ENCODE measurements at places on chromosomes 1 and 21.

DNA sequence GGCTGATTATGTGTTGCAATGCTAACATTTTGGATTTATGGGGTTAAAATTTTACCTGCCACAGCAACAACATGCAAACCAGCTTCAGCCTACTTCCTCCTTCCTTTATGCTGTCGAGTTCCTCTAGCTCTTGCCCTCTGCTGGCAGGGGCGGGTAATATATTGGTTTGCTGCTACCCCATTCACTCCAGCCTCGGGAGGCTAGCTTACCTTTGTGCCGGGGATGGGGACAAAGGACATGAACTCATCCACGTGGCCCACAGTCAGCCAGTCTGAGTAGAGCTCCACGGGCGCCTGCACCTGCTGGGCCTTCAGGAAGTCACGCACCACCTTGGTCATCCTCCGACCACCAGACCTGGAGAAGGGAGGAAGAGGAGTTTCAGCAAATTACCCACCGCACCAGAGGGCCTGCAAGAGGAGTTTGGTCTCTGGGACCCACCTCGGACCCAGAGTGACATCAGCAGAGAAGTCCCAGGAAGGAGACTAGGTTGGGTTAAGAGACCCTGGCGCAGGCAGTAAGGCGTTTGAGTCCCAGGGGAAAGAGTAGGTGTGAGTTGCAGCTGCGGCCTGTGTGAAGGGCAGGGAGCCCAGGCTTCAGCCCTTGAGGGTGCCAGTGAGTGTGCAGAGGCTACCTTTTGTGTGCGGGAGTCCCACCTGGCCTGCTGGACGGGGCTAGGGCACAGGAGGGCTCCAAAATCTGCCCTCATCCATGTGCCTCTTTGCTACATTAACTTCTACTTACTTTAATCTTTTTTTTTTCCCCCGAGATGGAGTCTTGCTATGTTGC lies 21.8 kb upstream of the SDHB start:
- no peak for DNase-seq

GRCh38 chr1:97139512-97139911 lies 417.9 kb downstream of the PTBP2 start:
- DNase-seq = no peak

DNA sequence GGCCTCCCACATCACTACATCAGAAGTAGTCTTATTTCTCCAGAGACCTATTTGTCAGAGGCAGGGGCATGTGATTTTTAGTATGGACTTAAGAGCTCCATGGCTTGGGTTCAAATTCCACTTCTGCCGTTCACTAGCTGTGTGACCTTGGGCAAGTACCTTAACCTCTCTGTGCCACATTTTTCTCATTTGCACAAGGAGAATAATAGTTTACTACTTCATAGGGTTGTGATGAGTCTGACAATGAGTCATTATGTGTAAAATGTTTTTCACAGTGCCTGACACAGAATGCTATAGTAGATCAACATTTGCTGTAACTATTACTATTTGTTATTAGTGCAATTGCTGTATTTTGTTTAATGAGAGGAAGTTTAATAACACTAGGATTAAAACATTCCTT lies 200.6 kb downstream of the PRDM2 start:
- DNase-seq = no peak

GRCh38 chr1:109818271-109818987 lies 54.7 kb upstream of the EPS8L3 start:
- DNase-seq = no peak

- no peak for DNase-seq
Measured at GRCh38 chr1:195740862-195741261, 867.4 kb downstream of the KCNT2 start.

DNA sequence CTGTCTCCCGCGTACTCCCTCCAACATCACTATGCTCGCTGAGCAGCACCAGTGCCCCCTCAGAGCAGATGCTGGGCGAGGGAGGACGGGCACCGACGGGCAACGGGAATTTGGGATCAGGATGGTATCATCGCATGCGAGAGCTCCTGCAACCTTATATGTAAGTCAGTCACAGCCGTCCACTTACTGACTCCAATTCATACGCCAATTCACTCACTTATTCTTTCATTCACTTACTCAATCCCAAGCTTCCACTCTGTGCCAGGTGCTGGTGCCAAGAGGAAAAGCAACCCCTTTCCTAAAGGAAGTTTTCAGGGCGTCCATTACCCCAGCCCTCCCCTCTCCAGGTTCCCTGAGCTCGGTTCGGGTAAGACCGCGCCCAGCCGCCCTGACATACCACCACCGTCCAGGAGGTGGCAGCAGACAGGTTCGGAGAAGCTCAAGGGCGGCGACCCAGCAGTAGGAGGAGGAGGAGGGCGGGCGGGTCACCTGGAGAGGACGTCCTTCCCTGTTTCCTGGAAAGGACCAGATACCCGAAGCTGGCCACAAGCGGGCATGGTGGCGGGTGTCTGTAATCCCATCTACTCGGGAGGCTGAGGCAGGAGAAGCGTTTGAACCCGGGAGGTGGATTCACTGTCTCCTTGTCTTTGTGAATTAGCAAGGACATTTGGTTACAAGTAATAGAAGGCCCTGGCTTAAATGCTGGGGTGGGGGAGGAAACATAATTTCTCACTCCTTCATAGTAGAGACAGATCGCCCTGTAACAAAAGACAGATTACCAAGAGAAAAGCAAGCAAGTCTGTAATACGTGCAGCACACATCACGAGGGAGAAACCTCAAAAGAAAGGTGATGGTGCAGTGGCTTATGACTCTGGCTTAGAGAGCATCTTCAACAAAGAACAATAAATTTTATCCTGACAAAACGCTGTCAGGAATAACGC lies 7.6 kb upstream of the IL22RA1 start:
- DNase-seq = peak; percentile 97

- DNase-seq = no peak
Measured at GRCh38 chr1:109636201-109636952, 16.7 kb downstream of the AMPD2 start.

DNA sequence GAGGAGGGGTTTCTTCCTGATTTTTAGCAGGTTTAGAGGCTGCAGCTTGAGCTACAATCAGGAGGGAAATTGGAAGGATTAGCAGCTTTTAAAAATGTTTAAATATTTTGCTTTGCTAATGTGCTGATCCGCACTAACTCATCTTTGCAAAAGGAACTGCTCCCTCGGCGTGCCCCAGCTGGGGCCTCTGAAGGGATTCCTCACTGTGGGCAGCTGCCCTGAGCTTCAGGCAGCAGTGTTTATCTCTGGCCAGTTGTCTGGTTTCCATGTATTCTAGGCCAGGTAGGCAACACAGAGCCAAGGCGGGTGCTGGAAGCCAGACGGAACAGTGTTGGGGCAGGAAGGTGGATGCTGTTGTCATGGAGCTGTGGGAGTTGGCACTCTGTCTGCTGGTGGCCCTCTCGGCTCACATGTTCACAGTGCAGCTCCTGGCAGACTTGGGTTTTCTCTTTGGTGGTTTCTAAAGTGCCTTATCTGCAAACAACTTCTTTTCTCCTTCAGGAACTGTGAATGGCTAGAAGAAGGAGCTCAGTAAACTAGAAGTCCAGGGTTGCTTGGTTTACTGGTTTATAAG lies 18.9 kb downstream of the NECAP2 start:
- no peak for DNase-seq

DNA sequence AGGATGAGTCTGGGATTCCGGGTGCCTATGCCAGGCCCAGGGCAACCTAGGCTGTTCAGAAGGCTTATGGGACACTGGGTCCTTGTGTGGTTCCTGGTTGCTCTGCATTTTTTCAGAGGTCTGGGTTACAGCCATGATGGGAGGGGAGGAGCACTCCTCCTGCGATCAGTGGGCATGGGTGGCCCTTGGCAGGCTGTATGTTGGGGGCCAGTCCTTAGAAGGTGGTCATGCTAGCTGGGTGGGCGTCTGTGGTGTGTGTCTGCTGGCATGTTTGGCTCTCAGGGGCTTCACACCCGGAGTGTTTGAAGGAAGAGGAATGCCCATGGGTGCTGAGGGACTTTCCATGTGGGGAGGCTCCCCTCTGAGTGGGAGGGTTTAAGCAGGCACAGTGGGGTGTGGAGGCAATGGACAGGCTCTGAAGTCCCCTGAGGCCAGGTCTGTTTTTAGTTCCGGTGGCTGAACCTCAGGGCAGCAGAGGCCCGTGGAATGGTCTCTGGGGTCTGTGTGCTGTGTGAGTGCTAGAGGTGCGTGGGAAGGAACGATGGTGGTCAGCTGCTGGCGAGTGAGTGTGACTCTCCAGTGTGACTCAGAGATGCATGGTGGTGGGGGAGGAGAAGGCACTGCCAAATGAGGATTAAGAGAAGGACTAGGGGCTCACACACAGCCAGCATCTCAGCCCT lies 25.3 kb downstream of the CACNA1E start:
- DNase-seq = no peak

GRCh38 chr1:153534226-153534924 lies 1.4 kb downstream of the S100A6 start:
- DNase-seq = no peak

DNA sequence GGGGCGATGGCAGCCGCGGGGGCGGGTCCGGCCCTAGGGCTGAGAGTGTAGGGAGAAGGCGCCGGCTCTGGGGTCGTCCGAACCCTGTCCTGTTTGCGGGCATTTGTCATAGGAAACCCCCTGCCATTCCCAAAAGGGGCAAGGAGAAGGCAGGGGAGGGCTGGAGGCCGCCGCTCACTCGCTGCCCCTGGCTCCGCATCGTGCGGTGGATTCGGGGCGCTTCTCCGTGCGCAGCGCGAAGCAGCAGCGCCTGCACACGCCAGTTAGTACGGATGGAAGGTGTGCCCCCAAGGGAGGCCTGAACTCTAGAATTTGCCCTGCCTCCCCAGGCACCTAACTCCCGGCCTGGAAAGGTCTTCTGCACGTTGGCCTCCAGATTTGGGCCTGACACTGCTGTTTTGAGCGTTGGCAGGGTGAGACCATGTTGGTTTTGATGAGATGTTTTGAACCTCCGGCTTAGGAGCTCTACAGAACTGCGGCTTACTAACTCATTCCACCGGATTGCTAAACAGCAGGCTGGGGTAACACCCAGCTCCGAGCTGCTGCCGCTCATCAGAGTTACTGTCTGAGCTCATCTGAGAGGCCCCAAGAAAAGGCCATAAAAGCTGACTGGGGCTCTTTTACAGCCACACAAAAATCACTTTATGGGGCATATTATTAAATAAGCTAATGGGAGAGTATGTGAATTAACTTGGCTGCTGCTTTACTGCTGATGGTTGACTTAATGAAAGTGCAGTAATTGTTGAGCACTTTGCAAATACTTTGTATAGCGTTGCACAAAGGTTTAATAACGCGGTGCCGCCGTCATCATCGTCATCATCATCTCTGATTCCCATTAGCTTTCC lies 987 bp downstream of the GPR137B start:
- no peak for DNase-seq

DNA sequence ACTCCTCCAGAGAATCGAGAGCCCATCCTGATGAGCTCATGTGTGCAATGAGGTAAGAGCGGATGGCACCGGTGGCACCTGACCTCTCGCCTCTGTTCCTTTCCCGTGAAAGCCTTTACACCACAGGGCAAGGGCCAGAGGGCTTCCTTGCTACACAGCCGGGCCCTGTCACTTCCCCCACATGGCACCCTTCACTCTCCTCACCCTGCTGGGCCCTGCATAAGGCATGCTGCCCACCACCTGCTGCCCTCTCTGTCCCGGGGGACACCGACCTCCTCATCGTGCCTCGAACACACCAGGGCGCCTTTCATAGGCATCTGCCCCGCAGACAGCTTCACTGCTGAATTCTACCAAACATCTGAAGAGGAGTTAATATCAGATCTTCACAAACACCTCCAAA lies 45.1 kb upstream of the C1orf174 start:
- DNase-seq = no peak

- DNase-seq = no peak
Measured at GRCh38 chr1:52706136-52706670, 8.1 kb upstream of the COA7 start.

- no peak for DNase-seq
Measured at GRCh38 chr1:183497218-183497617, 24.9 kb downstream of the SMG7 start.

DNA sequence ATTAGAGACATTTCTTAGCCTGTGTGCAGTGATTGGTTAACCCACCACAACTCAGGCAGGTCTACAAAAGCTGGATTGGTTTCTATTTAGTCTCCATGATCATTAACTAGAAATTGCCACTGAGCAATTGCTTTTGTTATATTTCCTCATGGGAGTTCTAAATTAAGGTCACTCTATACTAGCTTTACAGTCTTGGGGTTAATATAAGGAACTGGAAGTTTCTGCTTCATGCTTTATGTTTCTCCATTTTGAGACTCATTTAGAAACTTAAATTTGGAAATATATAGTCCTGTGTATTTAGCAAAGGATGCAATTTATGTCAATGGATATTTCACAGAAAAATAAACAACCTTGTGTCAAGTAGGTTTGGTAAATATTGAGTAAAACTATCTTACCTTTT lies 137.5 kb downstream of the HLX start:
- no peak for DNase-seq

DNA sequence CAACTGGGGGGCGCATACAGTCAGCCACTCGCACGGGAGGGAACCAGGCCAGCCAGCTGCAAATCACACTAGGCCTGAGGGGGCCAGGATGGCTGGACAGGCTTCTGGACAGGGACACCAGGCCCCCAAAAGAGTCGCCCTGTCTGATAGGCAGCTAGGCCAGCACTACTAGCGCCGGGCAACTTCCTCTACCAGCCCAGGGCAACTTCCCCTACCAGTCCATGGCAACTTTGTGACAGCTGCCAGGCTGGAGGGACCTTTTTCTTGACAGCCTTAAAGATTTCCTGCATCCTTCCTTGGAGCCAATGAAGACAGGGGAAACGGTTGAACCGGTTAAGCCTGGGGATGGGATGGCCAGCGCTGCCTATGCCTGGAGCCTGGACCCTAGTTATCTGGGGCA lies 5.1 kb downstream of the IFFO2 start:
- no peak for DNase-seq

DNA sequence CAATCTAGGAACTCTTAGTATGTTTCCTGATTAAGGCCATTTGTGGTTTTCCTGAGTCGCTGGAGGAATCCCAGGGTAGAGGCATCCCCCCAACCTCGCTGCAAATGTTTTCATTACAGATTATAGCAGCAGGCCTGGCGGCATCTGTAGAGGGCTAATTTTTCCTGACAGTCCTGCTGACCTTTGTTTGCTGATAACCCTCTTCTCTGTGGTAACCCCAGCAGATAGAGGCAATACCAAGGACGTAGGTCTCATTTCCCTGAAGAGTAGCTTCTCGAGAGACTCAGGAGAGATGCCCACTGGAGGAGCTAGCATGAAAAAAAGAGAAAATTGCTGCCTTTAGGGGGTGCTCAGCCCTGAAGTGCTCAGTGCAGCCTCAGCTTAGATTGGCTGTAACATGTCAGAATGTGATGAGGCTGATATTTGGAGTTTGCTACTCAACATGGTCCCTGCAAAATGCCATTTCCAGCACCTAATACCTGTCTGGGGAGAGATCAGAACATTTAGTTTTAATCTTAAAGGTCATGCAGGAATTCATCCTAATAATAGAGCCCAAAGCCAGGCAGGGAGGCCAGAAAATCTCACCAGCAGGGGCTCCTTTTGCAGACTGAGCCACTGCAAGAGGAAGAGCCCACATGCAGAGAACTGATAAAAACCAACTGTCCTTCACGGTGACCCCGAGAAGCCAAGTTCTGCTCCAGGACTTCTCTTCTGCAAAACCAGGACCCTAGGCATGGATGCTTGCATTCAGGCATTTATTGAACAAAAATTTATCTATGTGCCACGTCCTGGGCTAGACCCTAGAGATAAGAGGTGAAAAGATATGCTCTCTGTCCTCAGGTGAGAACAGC lies 184.5 kb downstream of the KAZN start:
- DNase-seq = no peak
